ENCODE measurements at places on chromosomes 7 and 10.

DNA sequence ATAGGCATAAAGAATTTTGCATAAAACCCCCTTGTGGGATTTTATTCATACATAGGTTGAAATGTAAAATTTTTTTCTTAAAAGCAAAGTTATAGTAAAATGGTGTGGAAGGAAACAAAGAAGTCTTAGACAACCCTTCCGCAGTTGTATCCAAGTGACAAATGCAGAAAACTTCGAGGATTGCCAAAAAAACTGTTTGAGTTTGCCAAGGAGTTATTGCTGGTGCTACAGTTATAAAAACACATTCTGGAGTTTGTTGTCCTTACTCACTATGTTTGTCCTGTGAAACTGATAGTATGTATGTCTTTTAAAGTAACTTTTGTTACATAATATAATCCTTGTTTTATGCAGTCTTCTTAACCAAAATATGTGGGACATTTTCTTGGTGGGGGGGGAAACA, 120.3 kb downstream of the FOXP2 start:
- no peak for DNase-seq

DNA sequence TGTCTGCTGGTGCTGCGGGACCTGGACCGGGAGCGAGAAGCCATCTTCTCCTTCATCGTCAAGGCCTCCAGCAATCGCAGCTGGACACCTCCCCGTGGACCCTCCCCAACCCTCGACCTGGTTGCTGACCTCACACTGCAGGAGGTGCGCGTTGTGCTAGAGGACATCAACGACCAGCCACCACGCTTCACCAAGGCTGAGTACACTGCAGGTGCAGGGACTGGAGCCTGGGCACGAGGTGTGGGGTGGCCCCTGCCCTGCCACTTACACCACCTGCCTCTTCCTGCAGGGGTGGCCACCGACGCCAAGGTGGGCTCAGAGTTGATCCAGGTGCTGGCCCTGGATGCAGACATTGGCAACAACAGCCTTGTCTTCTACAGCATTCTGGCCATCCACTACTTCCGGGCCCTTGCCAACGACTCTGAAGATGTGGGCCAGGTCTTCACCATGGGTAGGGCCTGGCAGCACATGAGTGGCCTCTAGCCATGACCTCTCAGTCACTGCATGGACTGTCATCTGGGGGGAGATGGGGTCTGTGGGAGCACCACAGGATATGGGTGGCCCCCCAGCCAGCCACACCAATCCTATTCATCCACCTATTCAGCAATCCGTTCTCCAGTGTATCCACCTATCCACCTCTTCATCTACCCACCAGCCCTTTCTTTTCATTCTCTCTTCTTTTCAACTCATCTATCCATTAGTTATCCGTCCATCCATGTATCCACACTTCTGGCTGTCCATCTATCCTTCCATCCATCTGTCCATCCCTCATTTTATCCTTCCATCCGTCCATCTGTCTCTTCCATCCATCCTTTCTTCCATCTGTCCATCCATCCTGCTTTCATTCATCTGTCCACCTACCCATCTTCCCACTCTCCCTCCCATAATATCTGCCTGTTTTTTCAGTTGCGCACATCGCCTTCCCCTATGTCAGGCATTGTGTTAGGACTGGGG, 34.5 kb upstream of the VSIR start:
- no peak for DNase-seq

GRCh38 chr10:113565364-113565763, 12.5 kb downstream of the HABP2 start:
- no peak for DNase-seq

- no peak for DNase-seq
Measured at GRCh38 chr10:93220296-93221170, 146.8 kb downstream of the CYP26A1 start.

GRCh38 chr10:15472431-15473395, 101.6 kb upstream of the FAM171A1 start:
- no peak for DNase-seq

GRCh38 chr10:76255241-76255640, 823.8 kb downstream of the LRMDA start:
- no peak for DNase-seq
